RWPE1 (cell line): ENCODE measurements at places on chromosomes 12 and 14.

DNA sequence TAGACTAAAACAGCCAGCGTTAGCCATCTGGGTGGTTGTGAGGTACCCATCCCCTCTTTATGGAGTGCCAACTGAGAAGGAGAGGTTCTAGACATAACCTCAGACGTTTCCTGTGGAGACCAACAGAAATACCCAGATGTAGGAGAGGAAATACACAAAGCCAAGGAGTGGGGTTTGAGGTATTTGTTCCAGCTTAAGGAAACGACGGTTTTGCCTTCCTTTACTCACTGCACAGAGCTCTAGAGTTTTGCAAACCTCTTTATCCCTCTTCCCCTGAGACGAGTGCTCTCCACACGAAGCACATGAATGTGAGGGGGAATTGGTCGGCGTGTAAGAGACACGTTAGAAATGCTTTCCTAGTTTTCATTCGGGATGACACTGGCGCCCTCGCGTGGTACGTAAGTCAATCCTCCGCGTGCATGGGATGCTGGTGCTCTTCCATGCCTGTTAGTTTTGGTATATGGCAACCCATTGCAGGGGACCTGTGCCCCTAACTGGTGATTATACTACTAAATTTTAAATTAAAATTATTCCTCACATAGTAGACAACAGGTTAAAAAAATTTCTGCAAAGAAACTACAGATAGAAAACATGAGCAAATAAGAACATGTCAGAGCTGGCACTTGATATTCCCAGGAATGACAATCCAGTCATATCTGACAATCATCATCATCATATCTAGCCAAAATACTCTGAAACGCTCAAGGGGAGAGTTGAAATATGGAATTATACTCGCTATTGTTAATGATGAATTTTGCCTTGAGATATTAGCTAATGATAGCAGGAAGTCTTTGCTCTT is 121.7 kb downstream of the PPM1H start:
- DNase-seq, result peak; percentile 56

DNA sequence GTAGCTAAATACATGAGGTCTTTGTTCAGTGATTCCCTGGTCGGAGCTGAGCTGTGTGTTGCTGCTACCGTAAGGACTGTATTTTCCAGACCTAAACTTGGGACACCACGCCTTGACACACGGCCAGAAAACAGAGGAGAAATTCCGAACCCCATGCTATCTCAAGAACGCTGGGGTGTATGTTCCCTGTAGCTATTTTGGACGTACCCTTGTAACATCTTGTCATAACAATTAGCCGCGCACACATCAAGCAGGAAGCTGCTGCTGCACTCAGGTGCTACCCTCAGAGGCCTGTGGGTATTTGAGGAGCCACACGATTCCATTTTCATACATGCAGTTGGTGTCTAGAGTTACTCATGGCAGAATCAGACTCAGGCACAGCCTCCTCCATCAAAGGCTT is 255.0 kb downstream of the TMEM132C start:
- DNase-seq, result no peak

DNA sequence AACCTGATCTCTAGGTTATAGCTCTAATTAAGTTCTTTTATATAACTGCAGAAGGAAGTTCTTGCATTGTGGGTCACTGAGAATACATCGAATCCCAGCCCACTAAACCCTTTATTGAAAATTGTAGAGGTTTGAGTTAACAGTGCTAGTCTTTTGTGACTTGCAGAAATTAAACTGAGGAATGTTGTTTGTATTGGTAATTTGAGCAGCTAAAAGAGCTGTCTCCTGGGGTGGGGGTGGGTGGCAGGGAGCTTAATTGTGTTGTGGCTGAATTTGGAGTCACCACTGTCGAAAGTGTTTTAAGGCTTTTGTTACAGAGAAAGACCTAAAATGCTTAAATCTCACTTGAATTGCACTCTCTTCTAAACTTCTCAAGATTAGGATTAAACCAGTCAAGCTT is 3.2 kb upstream of the COX8C start:
- DNase-seq, result no peak

GRCh38 chr14:56122301-56122700 is 4.1 kb downstream of the PELI2 start:
- DNase-seq, result no peak

- peak; percentile 58 for DNase-seq
Observed at GRCh38 chr12:122834104-122834920, 945 bp upstream of the HIP1R start.

GRCh38 chr14:69650948-69651369 is 39.6 kb downstream of the SUSD6 start:
- peak; percentile 44 for DNase-seq

DNA sequence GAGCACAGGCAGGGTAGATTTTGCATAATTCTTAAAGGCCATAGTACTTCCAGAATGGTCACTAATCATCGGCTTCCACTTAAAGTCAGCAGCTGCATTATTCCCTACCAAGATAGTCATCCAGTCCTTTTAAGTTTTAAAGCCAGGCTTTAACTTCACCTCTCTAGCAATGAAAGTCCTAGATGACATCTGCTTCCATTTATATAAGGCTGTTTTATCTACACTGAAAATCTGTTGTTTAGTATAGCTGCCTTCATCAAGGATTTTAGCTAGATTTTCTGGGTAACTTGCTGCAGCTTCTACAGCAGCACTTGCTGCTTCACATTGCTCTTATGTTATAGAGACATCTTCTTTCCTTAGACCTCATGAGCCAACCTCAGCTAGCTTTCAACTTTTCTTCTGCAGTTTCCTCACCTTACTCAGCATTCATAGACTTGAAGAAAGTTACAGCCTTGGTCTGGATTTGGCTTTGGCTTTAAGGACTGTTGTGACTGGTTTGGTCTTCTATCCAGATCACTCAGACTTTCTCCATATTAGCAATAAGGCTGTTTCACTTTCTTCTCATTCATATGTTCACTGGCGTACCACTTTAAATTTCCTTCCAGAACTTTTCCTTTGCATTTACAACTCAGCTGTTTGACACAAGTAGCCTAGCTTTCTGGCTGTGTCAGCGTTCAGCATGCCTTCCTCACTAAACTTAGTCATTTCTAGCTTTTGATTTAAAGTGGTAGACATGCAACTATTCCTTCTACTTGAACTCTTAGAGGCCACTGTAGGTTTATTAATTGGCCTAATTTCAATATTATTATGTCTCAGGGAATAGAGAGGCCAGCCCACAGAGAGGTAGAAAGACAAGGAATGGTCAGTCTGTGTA is 209.9 kb upstream of the GARIN2 start:
- DNase-seq, result no peak

DNA sequence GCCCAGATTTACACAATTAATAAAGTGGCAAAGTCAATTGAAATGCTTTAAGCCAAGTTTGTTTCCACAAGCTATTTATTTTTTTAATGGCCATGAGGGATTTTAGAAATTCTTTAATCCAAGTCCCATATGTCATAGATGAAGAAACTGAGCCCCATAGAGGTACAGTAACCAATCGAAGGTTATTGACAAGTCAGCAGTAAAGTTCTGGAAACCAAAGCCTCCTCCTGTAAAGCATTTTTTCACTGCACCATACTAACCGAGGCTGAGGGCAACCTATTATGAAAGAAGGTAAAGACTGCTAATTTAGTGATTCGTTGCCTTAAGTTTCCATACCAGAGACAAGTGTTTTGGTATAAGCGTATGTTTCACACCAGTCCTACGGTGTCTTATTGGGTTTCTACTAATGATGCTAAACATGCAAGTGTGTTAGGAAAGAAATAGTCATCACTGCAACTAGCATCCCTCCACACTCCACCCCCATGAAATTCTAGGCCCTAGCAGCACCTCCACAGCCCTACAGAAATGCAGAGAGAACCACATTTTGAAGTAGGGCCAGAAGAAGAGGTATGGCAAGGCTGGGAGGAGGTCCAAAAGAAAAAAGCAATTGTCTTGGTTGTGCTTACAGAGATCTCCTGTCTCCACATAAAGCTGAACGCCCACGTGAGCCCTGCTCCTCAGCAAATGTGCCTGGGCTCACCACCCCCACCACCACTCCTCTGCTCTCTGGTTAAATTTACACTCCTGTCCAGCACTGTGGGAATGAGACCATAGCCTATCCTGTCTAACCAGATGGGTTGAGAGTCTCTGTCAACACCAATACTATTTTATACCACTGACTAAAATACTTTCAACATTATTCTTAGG is 271.1 kb upstream of the G2E3 start:
- DNase-seq, result no peak

DNA sequence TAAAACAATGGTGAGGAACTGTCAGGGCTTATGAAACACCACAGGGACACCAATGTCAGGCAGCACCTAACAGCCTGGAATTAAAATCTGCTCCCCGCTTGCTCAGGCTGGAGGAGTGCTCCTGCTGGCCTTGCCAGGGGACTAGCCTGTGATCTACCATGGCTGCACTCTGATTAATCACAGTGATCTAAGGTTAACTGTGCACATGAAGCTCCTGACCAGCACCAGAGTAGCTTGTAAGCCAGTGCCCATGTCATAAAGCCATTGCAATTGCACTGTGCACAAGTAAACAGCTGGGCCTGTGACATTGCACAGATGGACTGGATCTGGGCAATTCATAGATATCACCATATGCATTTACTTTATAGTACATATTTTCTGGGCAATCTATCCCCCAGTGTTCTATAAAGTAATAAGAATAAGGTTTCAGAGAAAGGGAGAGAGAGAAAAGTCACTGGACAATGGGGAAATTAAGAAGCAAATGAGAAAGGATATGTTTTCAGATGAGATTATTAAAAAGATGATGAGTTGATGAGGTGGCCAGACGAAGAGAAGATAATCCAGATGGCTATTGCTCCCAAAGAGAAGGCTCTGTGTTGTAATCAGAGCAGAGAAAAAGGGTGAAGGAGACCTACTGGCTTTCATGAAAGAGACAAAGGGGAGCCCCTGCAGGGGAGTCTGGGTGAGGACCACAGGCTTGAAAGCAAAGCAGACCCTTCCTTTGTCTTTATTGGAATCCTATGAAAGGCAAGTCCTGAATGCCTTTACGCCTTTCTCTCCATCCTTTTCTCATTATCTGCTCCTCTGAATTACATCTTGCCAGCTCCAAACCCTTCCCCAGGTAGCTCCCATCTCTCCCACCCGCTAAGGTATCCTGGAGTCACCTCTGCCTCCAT is 145.8 kb downstream of the SLC38A6 start:
- no peak for DNase-seq

GRCh38 chr14:64191756-64192155 is 102.4 kb downstream of the ESR2 start:
- DNase-seq, result peak; percentile 22

DNA sequence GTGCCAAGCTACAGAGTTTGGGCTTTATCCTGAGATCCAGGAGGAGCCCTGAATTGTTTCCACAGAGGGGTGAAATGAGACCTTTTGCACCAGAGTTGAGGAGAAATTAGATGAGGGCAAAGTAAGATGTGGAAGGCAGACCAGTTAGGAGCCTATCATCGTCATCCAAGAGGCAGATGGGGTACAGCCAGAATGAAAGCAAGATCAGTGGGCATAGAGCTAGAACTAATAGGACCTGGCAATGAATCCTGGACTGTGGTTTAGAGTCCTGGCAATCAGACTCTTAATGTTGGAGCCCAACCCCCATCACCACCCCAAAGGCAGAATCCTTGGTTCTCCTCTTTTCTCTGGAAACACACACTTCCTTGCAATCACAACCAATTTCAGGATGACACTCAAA is 166.6 kb upstream of the HMGA2 start:
- no peak for DNase-seq

DNA sequence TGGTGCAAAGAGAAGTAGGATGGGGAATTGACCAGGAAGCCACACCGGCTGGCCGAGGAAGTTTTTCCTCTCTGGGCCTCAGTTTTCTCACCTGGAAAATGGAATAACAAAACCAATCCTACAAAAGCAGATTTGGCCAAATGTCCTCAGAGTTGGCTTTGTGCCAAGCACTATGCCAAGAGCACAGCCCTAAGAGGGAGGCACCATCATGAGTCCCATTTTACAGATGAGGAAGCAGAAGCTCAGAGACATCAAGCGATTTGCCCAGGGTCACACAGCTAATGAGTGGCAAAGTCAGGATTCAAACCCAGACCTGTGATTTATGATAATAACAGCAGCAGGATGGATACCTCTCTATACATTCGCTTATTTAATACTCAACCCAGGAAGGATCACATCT is 27.3 kb downstream of the RASAL1 start:
- no peak for DNase-seq

- DNase-seq, result no peak
Observed at GRCh38 chr12:5201554-5202218, 158.0 kb downstream of the KCNA5 start.

DNA sequence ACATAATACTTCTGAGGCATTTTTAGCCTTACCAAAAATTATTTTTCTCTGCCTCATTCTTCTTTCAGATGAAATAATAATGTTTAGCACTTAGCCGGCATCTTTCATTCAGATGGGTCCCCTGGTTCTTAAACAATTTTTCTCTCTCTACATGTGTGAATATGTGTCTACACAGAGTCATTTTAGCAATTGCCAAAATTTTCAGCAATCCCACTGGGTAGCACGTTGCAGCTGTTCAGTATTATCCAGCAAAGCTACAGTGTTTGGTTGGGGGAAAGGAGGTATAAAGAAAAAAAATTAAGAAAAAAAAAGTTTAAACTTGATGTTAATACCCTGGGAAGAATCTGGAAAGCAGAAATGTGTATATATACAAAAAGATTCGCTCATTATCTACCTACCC is 160.5 kb upstream of the TRHDE start:
- DNase-seq, result no peak

- DNase-seq, result peak; percentile 63
Observed at GRCh38 chr14:100246809-100247428, 8.0 kb downstream of the YY1 start.
